ENCODE measurements at places on chromosomes 7 and 10.

- no peak for DNase-seq
These were observed 154.0 kb downstream of the CAMK1D start for GRCh38 chr10:12503311-12503710.

DNA sequence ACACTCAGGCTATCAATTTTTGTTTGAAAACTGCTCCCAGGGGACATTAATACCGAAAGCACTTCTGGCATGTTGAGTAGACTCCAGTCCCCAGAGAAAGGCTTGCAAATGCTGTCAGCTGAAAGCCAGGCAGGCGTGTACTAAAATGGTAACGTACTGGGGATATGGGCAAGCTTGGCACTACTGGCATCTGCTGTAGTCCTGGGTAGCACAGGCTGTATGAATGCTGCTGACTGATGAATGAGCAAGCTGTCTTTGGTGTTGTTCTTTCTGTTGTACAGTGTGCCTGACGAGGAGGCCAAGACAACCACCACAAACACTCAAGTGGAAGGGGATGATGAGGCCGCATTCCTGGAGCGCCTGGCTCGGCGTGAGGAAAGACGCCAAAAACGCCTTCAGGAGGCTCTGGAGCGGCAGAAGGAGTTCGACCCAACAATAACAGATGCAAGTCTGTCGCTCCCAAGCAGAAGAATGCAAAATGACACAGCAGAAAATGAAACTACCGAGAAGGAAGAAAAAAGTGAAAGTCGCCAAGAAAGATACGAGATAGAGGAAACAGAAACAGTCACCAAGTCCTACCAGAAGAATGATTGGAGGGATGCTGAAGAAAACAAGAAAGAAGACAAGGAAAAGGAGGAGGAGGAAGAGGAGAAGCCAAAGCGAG, 53.5 kb upstream of the AGBL3 start:
- no peak for DNase-seq

DNA sequence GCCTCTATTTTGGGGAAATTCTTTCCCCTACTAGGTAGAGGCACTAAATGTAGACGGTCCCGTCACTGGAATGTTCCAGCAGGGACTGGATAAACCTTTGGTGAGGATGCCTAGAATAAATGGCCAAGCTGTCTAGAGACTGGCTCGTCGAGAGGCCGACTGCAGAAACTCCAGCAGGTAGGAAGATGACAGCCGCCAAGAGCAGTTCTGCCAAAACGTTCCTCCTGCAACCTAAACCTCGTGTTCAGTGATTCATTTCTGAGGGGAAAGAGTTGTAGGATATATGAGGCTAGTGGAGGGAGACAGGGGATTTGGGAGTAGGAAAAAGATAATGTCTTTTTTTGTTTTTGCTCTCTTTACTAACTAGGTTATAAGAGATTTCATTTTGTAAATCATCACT, 184.7 kb upstream of the GDF10 start:
- DNase-seq = no peak

- no peak for DNase-seq
These were observed 75.2 kb downstream of the INSIG1 start for GRCh38 chr7:155372782-155373358.

DNA sequence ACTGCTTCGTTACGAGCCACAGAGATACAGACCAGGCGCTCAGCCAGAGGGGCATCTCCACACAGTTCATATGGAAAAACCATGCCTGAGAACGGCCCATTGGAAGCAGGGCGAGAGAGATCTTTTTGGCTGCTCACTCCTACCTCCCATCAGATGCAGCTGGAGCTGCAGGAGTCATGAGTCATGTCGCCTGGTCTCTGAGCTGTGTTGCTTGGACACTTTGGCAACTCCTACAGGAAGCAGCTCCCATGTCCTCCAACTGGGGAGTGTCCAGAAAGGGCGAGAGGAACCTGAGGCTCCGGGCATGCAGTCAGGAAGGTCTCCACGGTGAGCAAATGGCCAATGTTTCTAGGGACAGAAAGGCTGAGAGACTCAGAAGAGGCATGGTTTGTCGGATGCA, 24.9 kb downstream of the INSIG1 start:
- DNase-seq = no peak

GRCh38 chr7:101357433-101357832, 5.2 kb upstream of the COL26A1 start:
- DNase-seq = no peak

GRCh38 chr7:3910054-3910453, 609.0 kb downstream of the SDK1 start:
- no peak for DNase-seq

DNA sequence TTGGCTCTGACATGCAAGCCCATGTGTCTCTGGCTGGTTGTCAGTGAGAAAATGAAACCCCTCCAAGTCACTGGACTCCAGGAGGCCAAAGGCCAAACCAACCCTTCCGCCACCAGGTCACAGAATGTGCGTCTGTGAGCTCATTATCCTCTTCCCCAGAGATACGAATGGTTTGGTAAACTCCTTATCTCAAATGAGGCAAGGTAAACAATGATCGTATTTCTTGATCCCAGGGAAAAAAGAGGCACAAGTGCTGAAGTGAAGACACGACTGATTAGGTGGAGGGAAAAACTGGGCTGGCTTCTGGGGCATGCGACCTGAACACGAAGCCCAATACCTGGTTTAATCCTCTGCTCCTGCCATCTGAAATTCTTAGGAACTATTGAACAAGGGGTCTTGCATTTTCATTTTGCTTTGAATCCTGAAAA, 70.6 kb upstream of the ARID5B start:
- no peak for DNase-seq

DNA sequence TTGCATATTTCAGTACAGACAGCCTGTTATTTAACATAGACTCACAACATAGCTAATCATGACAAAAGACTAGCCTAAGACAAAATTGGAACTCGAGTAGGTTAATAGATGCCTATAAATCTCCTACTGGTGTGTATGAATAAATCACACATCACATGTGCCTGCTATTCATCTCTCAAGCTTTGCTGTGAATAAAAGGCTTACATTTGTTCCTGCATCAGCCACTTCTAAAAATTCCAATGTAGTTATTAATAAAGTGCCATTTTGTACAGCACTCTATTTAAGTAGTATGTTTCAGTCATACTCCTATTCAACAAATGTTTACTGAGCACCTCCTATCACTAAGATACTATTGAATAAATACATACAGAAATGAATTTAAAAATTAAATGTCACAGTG, 486.3 kb downstream of the NRG3 start:
- no peak for DNase-seq

- no peak for DNase-seq
These were observed 692.7 kb downstream of the MAGI2 start for GRCh38 chr7:78760620-78761355.

DNA sequence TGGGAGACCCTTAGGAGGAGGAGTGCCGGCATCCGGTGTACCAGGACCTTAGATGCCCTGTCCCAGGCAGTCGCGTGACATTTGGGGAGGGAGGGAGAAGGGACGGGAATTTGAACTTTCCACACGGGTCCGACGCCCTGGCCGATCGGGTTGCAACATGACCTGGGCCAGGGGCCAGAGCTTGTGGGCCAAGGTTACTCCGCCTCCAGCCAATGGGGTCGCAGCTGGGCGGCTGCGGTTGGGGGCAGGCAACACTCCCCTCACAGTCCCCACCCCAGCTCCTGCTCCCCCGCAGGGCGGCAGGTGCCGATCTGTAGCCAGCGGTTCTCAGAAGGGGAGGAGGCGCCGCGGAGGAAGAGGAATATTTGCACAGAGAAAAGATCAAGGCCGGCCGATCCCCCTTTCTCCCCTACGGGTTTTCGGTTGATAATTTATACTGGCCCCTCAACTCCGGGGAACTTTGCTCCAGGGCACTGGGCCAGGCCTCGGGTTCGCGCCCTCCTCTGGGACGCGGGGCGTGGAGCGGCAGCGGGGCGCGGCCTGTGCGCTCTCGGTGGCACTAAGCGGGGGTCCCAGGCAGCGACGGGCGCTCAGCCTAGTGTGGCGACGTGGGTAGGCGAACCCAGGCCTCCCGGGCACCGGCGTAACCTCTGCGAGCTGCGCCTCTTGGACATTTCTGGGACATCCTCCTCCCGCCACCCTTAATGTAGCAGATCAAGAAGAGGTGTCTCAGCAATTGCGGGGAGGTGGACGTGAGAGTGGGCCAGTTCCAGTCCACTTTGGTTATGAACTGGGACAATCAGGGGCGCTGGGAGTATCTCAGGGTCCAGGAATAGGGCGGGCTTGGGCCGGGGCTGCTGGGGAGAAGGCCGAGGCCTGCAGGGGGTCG, 1.2 kb downstream of the MLXIPL start:
- DNase-seq = no peak

DNA sequence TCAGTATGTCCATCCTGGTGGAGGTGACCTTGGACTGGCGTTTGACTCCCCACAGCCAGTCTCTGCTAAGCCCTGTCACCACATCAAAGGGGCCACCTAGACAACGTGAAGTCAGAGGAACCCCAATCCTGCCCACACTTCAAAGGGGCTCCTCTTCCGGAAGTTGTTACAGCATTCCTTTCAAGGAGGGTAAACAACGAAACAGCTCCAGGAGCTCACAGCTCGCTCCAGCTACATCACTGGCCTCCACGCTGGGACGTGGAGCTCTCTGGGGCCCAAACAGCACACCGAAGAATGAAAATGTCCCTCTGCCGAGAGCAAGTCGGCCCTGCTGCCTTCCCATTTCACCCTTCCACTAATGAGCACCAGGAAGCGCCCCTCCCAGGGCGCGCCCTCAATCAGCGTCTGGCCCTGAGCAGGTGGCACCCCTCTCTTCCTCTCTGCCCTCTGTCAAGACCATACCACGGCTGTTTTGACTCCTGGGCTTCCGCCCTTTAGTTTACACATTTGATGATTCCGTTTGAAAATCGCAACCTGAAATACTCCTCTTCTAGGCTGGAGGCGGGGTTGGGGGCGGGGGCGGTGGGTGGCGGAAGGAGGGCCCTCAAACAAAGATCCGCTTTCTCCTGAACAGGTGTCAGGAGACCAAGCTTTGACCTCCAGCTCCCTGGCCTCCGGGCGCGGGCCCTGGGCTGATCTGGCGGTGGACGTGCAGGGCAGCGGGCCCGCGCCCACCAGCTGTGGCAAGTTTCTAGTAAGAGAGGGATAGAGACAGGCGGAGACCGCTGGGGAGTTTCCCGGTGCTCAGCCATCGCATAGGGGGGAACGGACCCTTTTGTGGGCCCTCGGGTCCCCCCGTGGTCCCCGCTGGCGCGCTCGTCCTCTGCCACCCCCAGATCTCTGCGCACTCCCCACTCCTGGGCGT, 53.1 kb upstream of the KDM7A start:
- peak; percentile 49 for DNase-seq

- no peak for DNase-seq
These were observed 76.7 kb downstream of the EMX2 start for GRCh38 chr10:117619223-117619622.

Measured in stimulated activated CD4-positive, alpha-beta T cell treated with anti-CD3 and anti-CD28 coated beads, TNF-alpha, amount 100 ng/mL, for 48 hours (primary cell).